ENCODE measurements at places on chromosomes 1 and 21.

DNA sequence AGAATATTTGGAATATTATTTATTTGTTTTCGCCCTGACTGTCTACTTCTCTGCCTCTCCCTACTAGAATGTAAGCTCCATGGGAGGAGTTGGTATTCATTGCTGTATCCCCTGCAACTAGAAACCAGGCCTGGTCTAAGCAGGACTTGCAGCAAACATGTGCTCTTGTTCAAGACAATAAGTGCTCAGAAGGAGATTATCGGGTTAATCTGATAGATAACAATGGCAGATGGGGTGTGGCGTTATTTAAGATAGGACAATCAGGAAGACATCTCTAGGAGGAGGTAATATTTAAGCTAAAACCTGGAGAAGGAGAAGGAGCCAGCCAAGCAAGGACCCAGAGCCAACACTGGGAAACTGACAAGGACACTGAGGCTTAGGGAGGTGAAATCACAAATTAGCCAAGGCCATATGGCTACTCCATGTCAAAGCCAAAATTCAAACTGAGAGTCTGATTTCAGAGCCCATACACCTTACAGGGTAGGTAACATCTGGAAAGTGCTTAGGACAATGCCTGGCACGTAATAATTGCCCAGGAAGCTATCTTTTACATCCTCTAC, 41.5 kb downstream of the STYXL2 start:
- DNase-seq, result no peak

DNA sequence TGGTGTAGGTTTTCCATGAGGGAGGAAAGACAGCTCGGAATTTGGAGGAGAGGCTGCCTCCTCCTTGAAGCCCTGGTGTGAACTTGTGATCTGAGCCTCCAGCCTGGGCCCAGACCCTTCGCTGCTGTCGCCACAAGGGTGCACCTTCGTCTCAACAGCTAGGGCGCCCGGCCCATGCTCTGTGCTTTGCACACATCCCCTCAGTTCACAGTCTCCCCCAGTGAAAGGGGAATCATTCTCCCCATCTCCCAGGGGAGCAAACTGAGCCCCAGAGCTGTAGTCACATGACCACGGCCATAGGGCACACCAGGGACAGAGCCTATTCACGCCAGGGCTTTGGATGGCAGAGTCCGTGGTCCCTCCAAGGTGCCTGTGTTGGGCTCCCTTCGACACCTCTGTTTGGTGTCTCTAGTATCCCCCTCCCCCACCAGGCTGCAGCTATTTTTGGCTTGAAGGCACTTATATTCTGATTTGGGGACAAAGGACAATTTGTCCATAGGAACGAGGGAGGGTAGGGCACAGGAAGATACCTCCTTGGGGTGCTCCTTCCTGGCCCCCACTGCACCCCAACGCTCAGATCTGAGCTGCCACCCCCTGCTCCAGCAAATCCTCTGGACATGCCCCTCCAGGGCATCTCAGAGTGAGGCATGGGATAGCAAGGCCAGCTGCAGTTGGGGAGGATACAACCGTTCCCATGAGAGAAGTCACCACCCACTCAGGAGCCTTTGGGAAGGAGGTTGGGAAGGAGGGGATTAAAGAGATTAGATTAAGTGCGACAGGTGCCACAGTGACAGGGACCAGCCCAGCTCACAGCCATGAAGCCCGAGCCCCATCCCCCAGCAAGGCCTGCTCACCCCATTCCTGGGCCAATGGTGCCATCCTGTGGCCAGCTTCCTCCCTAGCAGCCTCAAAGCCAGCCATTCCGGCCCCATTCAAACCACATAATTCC, 15.7 kb downstream of the MATN1 start:
- peak; percentile 82 for DNase-seq

GRCh38 chr1:16927256-16927655, 5.5 kb downstream of the CROCC start:
- DNase-seq, result no peak

- DNase-seq, result peak; percentile 31
Observed at GRCh38 chr1:182651339-182651724, 33.1 kb downstream of the RGS8 start.

DNA sequence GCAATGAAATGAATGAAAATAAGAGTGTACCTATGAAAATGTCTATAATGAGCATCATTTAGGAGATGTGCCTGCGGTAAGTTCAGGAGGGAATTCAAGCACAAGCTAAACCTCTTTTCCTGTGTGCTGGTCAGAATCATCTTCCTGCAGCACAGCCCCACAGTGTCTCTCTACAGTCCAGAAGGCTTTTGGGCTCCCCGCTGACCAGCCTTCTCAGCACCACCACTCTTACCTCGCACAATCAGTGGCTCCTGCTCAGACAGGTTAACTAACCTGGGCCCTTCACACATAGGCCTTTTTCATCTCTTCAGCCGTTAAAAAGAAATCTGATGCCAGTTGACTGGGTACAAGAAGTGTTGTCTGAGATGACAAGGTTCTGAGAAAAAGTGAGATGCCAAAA, 57.7 kb downstream of the LRRC8C start:
- no peak for DNase-seq

GRCh38 chr1:167704715-167705114, 17.1 kb upstream of the MPZL1 start:
- no peak for DNase-seq

DNA sequence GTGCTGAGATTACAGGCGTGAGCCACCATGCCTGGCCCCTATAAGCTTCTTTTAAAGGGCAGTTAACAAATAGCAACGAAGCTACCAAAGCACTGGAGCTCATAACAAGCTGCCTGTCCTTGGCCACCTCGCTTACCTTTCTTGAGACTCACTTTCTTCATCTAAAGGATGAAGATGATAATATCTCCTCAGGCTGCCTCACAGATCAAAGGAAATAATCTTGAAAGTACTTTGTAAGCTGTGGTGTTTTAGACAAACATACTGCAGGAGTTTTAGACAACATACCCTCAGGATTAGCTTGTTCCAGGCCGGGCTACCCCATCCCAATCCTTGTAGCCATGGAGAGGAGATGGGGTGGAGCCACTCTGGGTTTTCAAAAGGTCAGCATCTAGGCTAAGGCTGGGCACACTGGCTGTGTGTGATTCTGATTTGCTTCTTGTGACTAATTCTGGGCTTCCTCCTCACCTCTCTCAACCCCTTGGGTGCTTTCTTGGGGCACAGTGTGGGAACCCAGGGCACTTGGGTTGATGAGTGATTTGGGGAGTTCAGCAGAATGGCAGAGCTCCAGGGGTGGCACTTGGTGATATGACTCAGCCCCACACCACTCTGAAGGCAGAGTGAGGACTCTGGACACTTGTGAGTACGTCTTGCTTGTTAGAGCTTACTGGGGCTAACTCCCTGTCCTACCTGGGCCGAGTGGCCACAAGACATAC, 5.2 kb downstream of the GPR25 start:
- no peak for DNase-seq

DNA sequence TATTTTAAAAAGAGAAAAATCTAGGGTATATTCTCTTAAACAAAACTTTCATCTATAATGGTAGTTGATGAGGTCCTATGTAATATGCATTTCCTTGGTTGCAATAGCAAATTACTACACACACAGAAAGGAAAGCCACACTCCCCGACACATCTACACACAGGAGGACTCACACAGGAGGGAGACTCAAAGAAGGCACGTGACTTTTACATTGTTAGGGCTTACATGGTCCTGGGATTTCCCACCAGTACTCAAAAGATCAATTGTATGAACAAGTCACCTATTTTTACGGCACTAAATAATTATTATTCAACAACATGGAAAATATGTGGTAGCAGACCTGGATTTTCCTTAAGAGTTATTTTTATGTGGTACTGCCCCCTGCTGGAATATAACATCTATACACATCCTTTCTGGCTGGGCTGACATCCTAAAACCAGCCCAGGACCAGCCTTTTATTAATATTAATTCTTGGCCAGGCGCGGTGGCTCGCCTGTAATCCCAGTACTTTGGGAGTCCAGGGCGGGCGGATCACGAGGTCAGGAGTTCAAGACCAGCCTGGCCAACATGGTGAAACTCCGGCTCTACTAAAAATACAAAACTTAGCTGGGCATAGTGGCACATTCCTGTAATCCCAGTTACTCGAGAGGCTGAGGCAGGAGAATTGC, 33.9 kb upstream of the LGALS8 start:
- peak; percentile 70 for DNase-seq

GRCh38 chr1:240134596-240134995, 42.9 kb downstream of the FMN2 start:
- DNase-seq, result no peak

DNA sequence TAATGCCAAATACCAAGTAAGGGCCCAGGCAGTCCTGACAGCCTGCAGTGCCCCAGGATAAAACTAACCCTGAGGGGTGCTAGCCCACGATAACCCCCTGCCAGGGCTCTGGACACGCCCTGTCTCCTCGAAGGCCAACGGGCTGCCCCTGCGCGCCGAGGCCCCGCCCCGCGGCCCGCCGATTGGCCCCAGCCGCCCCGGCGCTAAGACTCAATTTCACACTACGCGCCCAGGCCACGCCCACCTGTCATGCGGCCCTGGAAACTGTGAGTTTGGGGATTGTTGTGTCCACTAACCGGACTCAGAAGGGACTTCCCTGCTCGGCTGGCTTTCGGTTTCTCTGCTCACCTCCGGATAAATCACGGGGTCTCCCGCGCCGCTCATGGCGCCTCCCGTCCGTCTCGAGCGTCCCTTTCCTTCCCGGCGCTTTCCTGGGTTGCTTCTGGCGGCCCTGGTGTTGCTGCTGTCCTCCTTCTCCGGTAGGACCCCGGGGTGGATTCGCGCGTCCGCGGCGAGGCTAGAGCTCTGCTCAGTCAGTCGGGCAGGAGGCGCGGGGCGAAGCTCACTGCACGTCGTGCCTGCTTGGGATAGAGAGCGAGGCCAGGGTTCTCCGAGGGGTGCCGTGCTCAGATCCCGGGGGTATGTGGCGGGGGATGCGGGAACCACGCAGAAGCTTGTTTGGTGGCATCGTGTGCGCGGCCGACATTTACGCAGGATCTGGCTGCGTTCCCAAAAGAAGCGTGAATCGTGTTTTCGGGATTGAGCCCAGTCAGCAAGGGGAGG, at the start of gene CR1L:
Gene CR1L, plus strand, starts transcription at position 282 of the 783 bp plus-strand sequence. Its CDS starts 101 bp downstream, at position 383.
- DNase-seq, result peak; percentile 77

DNA sequence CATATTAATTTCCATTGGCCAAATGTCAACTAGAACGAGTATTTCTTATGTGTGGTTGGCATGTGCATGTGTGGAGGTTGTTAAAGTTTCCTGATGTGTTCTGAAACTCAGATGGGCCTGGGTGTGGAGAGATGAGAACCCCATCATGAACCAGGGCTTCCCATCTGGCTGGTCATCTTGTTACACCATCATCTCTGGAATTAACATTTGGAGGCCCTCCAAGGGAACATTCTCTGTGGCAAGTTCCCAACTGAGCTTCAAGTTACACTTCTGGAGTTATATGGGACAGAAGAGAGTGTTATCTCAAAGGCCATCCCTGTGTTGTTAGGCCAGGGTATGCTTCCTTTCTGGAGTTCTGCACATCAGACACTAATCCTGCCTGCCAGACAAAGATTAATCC, 183.6 kb downstream of the TTLL7 start:
- DNase-seq, result no peak

DNA sequence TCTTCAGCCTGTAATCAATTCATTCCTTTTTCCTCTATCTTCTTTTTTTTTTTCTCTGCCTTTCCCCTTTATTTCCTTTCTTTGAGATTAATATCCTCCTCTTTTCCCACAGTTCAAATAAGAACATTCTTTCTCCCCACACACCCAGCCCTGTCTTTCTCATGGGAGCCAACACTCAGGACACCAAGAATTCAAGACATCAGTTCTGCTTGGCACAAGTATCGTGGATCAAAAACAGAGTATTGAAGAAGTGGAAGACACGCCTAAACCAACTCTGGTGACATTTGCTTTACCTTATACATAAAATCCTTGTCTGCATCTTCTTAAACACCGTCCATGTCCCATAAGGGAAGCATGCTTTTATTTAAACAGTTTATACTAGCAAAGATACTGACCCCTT, 2.9 kb downstream of the CD1E start:
- DNase-seq, result no peak

- no peak for DNase-seq
Observed at GRCh38 chr1:185694081-185694480, 40.1 kb upstream of the HMCN1 start.

GRCh38 chr1:243837907-243838535, 12.0 kb downstream of the AKT3 start:
- no peak for DNase-seq

- DNase-seq, result no peak
Observed at GRCh38 chr1:59218521-59219236, 78.2 kb upstream of the FGGY start.

DNA sequence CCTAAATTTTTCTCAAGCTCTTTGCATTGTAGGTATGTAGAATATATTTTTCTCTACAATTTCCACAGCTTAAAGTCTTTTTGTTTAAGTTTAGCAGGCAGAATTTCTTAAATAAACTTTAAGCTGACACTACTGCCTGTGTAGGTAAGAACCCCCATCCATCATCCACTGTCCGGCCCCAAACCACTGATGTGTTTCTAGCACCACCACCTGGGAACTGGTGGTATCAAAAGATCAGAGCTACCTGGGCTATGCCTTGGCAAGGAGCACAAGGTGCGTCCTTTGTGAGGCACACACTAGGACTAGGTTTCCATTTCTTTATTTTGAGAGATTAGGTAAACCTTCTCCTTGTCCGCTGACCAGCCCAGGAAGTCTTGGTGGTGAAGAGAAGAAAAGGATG, 10.5 kb upstream of the LELP1 start:
- DNase-seq, result no peak

DNA sequence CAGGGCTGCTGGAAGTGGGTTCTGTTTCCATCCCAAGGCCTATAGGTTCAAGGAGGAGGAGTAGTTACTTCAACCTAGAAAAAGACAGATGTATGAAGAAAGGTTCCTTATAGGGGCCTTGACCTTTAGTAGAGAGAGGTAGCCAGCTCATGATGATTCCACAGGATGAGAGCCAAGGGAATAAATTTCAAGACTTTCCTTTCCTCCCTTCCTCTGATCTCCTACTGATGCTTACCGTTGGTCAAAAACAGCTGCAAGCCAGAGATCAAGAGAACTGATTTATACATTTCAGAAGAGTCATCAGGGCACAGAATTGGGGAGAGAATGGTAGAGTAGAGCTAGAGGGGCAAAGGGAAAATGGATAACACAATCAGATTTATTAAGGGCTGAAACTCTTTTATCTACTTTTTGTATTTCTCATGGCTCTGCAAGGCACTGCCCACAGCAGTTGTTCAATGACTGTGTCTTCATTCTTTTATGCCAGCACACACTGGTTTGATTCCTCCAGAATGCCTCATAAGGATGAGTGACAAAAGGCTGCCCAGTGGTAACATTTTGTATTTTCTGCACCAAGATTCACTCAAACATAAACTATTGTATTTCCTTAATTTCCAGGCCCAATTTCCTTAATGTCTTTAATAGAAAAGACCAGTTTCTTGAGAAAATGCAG, 37.4 kb downstream of the AK5 start:
- DNase-seq, result no peak

DNA sequence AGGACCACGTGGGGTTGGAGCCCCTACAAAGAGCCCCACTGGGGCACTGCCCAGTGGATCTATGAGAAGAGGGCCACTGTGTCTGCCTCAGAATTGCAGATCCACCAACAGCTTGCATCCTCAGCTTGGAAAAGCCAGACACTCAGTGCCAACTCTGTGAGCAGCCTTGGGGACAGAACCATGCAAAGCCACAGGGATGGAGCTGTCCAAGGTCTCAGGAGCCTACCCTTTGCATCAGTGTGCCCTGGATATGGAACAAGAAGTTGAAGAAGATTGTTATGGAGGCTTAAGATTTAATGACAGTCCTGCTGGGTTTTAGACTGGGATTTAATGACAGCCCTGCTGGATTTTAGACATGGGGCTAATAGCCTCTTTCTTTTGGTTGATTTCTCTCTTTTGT, 1670.9 kb downstream of the PLA2G4A start:
- no peak for DNase-seq
